ENCODE measurements at places on chromosomes 2 and 18.

- no peak for DNase-seq
Observed at GRCh38 chr2:86453836-86454235, 12.7 kb downstream of the KDM3A start.

DNA sequence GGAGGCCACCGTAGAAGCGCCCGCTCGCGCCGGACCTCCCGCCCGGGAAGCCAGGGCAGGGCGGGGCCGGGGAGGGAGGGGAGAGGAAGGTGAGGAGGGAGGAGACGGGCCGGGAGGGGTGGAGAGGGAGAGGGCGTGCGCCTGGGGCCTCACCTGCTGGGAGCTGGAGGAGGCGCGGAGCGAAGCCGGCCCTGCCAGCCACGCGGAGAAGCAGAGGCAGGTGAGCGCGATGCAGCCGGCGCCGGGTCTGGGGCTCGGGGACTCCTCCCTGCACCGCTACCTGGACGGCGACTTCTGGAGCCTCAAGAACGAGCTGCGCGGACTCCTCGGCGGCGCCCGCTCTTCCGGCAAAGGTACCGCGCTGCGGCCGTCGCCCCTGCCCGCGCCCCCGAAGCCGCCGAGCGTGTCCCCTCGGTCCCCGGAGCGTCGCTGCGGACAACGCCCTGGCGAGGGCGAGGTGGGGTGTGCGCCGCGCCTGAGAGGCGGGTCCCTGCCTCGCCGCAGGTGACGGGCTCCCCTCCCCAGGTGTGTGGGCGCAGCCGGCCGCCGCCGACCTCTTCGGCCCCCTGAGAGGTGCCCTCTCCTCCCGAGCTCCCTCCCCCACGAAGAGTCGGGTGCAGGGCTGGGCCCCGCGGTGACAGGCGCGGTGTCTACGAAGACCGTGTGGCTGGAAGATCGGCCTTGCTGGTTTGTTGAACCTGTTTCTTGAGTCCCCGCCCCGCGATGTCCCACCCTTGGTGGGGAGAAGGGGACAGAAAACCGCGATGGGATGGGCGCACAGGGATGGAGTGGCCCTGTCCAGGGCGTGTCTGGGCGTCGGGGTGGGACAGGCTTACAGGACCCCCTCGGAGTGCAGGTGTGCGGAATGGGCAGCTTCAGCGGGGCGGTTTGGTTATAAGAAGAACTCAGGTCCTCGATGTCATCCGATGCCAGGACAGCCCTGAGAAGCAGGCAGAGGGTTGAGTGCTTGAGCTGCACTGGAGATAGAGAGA lies at the start of gene ACOXL:
ACOXL (plus strand) TSS at position 152 of the 992 bp plus-strand sequence. CDS start 35,817 bp downstream, outside the sequence.
- DNase-seq = no peak

DNA sequence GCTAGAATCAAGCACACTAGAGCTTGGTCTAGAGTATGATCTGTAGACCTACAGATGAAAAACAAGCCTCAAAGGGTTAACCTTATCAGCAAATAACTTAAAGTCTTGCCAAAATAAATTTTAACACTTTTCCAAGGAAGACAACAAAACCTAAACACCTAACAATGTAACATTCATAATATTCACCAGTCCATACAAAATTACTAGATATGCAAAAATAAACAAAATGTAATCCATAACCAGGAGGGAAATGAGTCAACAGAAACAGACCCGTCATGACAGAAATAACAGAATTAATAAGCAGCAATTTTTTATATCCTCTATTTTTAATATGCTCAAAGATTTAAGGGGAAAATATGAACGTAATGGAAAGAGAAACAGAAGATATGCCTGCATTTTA lies 36.1 kb downstream of the TRAK2 start:
- DNase-seq = no peak

DNA sequence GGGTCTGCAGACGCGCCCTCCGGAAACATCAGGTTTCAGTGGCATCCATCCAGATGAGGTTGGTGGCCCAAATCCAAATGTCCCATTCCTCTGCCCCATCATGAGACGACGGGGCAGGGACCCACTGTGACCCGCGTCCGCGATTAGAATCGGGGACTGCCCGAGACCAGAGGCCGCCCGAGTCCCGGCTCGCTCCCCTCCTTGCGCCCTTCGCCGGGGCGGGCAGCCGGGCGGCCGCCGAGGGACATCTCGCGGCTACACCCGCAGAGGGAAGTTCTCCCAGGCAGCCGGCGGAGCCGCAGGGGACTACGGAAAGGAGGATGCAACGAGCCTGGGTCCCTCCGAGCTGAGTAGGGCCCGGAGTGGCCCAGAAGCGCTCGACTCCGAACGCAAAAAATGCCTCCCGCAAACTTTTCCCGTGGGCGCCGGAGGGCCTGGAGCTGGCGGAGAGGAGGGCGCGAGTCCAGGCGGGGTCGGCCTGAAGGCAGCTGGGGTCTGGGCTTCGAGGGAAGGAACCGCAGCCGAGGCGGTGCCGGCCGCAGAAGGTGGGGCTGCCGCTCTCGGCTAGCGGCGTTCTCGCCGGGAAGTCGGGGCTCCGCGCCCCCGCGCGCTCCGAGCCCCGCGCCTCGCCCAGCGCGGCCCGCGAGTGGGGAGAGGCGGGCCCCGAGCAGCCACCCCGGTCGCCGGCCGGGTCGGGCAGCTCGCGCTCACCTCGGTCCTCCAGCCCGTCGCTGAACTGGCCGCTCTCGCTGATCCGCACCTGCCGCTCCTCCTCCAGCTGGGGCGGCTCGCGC lies 580 bp downstream of the TMEM163 start:
- no peak for DNase-seq

- DNase-seq = peak; percentile 1
Observed at GRCh38 chr2:64730551-64731262, 77.0 kb upstream of the SERTAD2 start.

GRCh38 chr2:235621736-235622135 lies 127.9 kb downstream of the AGAP1 start:
- DNase-seq = no peak

GRCh38 chr18:37385846-37386778 lies 179.5 kb downstream of the CELF4 start:
- DNase-seq = no peak

GRCh38 chr2:164896634-164897355 lies 55.2 kb upstream of the COBLL1 start:
- no peak for DNase-seq

DNA sequence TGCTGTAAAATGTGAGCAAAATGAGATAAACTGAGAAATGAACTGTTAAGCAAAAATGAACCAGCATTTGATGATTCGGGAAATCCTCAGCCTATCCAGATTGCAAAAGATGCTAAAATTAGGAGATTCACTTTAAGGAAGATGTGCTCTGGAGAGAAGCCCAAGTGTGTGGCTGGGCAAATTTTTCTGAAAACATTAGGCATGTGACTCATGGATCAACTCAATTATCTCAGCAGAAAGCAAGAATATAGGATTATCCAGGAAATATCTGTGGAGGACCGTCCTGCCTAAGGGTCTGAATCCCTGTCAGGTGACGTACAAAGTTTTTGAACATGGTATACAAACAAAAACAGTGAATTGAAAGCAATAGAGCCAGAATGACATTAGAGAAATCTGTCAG lies 1268.3 kb upstream of the TMEFF2 start:
- no peak for DNase-seq

DNA sequence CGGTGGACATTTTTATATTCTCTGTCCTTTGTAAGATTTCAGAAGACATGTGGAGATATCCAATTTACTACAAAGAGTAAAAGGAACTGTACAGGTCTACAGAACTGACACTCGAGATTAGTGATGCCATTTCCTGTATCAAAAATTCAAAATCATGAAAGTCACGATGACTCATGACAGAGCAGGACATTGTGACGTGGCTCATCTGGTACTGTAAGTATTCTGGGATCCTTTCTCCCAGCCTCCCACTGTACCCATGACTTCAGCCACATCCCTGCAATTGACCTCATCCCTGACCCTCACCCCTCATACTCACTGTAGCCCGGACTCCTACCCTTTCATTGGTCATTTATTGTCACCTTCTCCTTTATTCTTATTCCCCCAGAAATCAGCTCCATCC lies 736.5 kb downstream of the EPHA4 start:
- DNase-seq = no peak

- peak; percentile 12 for DNase-seq
Observed at GRCh38 chr2:226423498-226423960, 376.1 kb downstream of the IRS1 start.

DNA sequence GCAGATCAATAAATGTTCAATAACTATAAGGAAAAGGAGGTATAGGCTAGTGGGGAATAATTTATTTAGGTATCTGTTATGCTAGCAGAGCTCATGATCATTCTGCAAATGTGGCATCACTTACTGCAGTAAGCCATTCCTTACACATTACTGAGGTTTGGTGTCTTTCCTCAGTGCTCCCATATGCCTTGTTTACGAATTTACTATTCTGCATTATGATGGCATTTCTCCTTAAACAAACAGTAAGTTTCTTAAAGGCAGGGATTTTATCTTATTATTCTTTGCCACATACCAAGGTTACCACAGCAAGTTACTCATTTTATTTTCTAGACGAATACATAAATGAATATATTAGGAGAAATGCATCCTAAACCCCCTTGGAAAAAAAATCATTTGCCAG lies 88.4 kb downstream of the DSEL start:
- no peak for DNase-seq

DNA sequence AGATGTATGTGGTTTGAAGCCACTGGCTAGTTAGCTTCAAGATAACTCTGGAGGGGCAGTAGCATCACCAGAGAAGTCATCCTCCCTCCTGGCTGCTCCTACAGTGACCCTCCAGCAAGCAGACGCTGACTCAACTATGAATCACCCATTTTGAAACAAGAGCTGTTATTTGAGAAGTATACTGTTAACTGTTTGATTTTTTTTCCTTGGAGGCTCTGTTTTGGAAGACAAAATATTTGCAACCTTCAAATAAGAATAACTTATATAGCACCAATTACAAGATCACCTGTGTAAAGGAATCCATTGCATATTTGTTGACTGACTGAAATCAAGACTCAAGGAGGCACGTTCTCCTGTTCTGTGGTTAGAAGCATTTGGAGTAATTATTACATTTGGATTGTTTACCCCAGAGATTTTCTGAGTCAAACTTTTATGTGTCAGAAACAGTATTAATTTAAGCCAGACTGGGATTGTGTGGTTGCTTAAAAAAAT lies 313.8 kb downstream of the MTX2 start:
- no peak for DNase-seq

GRCh38 chr2:105403783-105404698 lies 5.2 kb upstream of the FHL2 start:
- no peak for DNase-seq

DNA sequence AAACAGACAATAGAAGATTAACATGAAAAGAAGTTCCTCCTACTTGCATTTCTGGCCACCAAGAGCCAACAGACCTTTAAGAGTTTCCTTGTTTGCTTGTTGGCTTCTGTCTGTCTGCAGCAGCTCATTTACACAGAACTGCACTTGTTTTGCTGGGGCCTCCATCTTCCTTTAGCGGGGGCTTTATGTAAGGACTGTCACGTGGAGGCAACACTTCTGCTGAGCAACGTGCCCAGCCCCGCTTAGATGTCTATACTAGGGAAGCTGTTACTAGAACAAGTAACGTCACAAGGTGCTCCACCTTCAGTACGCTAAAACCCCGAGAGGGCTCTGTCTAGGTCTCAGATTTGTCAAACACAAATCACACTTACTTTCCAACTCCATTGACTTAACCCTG lies 104.3 kb upstream of the PXDN start:
- DNase-seq = no peak

- no peak for DNase-seq
Observed at GRCh38 chr2:76711490-76711889, 810.7 kb downstream of the LRRTM4 start.

DNA sequence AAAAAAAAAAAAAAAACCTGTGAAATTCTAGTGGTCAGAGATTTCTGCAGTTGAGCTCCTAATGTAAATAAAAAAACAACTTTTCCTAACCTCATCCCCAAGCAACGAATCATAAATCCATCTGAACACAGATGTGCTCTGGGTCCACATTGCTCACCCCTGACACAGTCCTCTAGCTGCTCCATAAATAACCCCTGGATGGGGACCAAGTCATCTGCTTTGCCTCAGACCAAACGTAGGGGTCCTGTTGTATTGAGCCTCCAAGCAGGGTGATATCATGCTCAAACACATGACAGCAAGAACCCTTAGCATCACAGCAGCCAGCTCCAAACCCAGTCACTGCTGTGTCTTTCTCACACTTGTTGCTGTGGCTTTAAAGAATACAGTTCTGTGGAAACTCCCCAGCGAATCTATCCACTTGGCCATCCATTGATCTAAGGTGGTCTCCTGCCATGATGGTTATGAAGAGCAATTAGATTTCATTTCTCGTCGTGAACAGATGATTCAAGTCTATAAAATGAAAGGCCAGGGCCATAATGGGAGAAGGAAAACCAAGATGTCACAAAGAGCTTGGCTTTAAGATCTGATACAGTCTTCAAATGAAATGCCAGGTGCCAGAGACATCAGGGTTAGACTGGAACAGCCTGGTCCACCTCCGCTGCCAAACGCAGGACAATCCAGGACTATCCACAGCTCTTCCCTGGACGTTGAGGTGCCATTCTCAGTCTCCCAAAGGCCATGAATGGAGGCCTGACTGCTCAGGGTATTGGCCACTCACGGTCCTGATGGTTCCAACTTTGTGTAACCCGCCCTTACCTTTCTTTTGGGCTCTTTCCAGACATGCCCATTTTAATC lies 39.0 kb downstream of the TBC1D8 start:
- no peak for DNase-seq

DNA sequence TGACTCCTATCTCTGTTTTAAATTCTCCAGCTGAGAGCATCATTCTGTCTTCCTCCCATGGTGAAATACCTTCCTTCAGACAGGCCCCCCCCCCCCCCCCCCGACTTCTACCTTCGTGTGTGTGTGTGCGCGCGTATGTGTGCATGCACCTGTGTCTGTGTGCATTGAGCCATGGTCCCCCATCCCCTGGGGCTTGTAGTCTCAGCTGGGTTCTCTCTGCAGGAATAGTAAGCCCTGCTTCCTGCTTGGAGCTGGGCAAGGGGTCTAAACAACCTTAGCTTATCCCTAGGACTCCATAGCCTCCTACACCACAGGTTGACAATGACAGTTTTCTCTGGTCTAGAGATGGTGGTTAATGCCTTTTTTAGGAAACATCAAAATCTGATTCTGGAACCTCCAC lies 427.5 kb upstream of the KLHL29 start:
- no peak for DNase-seq

GRCh38 chr2:10400568-10400977 lies 47.6 kb downstream of the ODC1 start:
- no peak for DNase-seq

DNA sequence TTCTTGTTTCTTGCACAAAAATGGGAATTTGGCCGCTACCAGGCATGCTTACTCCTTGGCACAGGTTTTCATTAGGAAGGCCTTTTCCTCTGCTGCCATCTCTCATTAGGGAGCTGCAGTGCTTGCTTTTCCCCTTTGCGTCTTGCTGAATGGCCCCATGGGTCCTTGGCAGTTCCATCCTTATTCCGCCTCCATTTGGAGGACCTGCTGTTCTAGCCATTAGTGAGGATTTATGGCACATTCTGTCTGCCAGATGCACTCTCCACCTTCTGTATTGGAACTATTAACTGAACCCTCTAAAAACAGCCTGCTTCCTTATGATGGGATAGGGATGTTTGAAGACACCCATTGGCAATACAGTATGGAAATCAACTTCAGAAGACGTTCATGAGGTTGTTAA lies 103.5 kb upstream of the NOSTRIN start:
- no peak for DNase-seq

All from stimulated activated CD4-positive, alpha-beta T cell treated with anti-CD3 and anti-CD28 coated beads, Interleukin-15, amount 100 ng/mL, for 1 hour (primary cell).